Neural progenitor cell (in vitro differentiated cells): ENCODE measurements at places on chromosomes 5 and 9. TPM values are rescaled to one million over a fixed set of nuclear protein-coding genes. Genes with fewer than 3 reads are reported as not detected.
A peak's percentile ranks its signal among the peaks of the same experiment; 100 is the strongest.

GRCh38 chr5:156534906-156535485, 208.0 kb downstream of the SGCD start:
- DNase-seq, result no peak

- DNase-seq, result no peak
These were observed 11.1 kb upstream of the CTSL start for GRCh38 chr9:87714819-87715218.

- DNase-seq, result no peak
These were observed 10.5 kb upstream of the ITGA1 start for GRCh38 chr5:52777186-52777585.

GRCh38 chr9:114339130-114339908, 9.7 kb downstream of the ORM2 start:
- DNase-seq, result peak; percentile 71

DNA sequence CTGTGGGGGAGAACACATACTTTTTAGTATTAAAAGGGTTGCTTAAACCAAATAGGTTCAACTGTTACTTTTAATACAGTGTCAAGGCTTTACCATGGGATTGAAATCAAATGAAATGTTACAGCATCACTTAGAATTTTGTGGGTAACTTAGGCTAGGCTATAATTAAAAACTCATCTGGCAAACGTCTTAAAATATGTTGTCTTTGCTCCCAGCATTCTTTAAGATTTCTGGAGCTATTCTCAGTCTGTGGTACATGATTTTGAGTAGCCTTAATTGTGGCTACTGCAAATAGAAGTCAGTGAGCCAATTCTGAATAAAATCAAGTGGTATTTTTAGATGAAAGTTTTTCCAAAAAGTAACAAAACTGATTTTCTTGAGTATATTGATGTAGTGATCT, 30.7 kb downstream of the UHRF2 start:
- no peak for DNase-seq

- DNase-seq, result no peak
These were observed 208.3 kb downstream of the MCTP1 start for GRCh38 chr5:95076395-95077185.

DNA sequence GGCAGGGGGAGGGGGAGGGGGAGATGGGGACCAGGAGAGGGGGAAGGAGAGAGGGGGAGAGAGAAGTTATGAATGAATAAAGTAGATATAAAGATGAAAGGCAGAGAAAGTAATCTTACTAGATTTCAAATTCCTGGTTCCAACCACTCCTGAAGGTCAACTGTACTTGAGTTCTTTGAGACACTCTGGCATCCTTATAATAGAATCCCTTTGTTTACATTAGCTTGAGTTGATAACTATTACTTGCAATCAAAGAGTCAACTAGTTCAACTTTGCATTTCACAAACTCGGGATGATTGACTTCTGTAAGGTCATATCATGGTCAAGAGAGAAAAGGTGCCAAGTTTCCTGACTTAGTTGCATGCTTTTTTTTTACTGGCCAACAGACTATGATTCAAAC, 42.2 kb downstream of the BAAT start:
- DNase-seq, result no peak

DNA sequence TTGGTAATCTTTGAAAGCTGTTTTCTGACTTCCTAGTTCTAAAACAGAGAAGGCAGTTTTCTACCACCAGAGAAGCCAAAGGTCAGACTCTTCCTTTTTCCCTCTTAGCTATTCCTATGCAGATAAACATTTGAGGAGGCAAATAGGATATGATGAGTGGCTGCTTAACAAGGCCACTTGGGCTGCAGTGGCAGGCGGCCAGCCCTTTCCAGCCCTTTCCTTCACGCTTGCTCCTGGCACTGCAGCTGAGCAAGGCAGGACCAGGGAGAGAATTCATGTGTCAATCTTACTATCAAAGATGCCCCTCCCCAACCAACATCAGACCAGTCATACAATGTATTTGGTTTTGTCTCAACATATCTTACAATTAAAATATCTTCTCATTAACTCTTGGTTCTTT, 36.8 kb upstream of the RNF38 start:
- no peak for DNase-seq

- DNase-seq, result no peak
These were observed 15.7 kb downstream of the EFCAB9 start for GRCh38 chr5:172209714-172210113.

DNA sequence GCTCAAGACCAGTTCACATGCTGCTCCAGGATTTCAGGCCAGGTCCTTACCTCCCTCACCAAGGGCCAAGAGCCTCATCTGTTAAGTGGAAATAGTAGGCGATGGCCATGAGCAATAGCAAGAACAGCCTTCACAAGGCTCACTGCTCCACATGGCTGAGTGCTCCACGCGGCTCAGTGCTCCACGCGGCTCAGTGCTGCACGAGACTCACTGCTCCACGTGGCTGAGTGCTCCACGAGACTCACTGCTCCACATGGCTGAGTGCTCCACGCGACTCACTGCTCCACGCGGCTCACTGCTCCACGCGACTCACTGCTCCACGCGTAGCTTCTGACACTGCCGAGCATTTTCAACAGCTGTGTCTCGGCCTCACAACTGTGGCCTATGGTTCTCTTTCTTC, 36.4 kb upstream of the ADAMTS2 start:
- no peak for DNase-seq

DNA sequence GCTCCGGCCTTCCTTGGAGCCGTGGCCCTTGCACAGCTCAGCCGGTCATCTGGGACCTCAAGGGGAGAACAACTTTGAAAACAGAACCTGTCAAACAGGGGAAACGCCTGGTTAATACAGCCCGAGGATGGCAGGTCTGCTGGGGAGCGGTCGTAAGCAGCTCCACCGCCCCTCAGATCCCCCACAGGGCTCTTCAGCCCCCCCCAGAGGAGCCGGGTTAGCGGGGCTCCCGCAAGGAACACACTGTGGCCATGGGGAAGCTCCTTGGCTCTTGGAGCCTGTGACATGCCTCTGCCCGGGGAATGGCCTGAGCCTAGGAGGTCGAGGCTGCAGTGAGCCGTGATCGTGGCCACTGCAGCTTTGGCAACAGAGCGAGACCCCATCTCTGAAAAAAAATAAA, 6.8 kb downstream of the TMEM250 start:
- no peak for DNase-seq

- DNase-seq, result no peak
These were observed 141.5 kb upstream of the ERCC6L2 start for GRCh38 chr9:95733741-95734666.

DNA sequence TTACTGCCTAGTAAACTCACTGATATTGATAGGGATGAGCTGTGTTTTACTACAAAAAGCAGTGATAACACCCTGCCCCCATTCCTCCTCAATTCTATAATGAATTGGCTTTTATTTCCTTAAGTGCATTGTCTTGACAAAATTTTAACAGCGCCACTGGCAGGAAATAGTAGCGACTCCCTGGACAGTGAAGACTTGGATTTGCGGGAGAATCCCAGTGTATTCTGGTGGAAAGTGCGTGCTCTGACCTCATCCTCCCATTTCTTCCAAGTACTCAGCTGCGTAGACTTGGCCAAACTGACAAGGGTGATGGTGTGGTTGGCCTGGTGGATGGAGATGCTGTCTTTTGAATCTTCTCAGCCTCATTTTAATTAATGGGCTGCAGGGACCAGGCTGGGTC, 5.3 kb downstream of the TRIO start:
- DNase-seq, result no peak

DNA sequence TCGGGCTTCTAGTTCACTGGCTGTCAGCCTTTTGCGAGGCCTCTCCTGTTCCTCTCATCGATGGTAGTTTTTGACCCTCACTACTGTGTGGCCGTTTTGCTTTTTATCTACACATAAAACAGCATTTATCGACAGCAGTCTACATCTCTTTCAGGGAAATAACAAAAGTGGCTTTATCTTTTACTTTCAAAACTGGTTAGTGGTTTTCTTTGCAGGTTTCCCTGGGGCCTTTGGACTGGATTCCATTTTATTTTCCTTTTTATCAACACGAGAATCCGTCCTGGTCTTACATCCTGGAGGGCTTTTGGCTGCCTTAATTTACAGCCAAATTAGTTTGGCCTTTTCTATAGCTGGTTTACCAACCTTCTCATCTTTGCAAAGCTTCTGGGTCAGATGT, 793 bp upstream of the PKD2L2 start:
- peak; percentile 8 for DNase-seq

DNA sequence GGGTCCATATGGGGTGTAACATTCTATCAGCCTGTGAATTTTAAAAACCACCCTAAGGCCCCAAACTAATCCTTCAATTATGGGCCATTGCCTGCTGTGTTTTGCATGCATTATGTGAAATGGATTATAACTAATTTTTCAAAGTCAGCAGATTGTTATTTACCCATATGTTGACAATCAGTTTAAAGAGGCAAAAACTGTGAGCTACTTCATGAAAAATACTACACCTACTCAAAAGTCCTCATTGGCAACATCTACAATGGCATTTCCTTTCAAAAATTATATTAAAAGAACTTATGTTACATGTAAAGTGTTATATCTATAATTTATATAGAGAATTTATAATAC, 49.0 kb upstream of the KIF2A start:
- DNase-seq, result no peak

Gene IL11RA
- 11.4 and 12.7 TPM in 2 replicates for total RNA-seq

Gene ANKRD55
- not detected in 2 replicates for total RNA-seq

Gene TSSK1B
- total RNA-seq, result not detected in 2 replicates

Gene FPGS
- total RNA-seq, result 32.8 and 60.5 TPM in 2 replicates

Gene GNA14
- 0.15 TPM in 1 of 2 replicates, not detected in the other for total RNA-seq

Gene EGR1
- 25.1 and 31.3 TPM in 2 replicates for total RNA-seq

Gene CCNJL
- total RNA-seq, result 8.4 and 9.4 TPM in 2 replicates
